ENCODE measurements at places on chromosomes 11 and 22.

GRCh38 chr11:34909415-34909814 lies 6.8 kb downstream of the APIP start:
- DNase-seq = no peak

DNA sequence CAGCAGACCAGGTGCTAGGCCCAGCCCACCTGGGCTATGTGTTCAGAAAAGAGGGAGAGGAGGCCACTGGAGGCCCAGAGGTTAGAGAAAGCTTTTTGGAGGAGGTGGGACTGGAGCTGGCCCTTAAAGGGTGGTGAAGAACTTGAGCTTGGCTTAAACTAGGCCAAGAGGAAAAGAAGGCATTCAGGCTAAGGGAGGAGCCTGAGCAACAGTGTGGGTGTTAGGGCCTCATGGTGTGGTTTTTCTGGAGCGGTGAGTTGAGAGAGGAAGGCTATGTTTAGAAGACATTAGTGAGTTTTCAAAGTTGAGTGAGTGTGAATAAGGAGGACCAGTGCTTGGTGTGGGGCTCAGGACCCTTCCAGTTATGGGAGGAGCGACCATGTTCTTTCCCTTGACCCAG lies 6.2 kb downstream of the TAF6L start:
- DNase-seq = no peak

GRCh38 chr11:65891219-65892136 lies 1.0 kb downstream of the CCDC85B start:
- no peak for DNase-seq

- no peak for DNase-seq
These were observed 5.2 kb downstream of the DDB1 start for GRCh38 chr11:61327669-61328071.

GRCh38 chr22:25370322-25370721 lies 150.9 kb downstream of the CRYBB2 start:
- no peak for DNase-seq

All from NCI-H1436 treated with DMSO at 0.1 percent for 48 hours (cell line).